ENCODE measurements at places on chromosomes 2 and 18.

GRCh38 chr18:44681076-44681970 is 635 bp downstream of the SETBP1 start:
- DNase-seq: peak; percentile 4

DNA sequence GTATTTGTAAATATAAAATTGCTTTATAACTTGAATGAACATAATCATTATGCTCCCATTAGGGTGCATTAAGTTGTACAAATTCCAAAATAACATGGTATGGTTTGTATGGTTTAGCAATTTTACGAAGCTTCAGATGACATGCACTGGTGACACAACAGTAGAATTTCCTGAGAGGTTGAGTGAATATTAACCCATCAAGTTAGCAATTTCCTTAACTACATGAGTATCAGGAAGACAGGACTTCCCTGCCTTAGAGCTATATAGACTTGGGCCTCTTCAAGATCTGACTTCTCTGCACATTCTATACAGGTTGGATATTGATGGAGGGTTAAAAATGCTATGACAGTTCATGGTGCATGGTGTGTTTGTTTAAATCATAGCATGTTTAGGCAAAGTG is 60.2 kb downstream of the ZC3H6 start:
- no peak for DNase-seq

DNA sequence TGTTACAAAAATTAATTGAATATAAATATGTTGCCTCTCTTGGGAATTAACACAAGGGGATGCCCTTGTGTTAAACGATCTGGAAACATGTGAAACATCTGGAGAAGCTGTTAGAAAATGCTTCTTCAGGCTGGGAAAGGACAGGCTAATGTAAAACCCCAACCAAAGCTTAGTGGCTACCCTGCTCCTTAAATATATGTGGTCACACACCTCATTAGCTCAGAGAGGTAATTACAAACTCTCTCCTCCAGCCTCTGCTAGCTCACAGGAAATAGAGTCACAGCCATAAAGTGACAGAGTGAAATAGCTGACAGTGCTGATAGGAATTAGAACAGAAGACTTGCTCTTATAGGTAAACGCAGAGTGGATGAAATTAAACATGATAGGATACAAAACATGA is 155.9 kb downstream of the RAB3GAP1 start:
- DNase-seq: no peak

- DNase-seq: no peak
Observed at GRCh38 chr2:169415233-169415748, 53.0 kb upstream of the LRP2 start.

GRCh38 chr2:134136731-134137130 is 117.1 kb upstream of the MGAT5 start:
- no peak for DNase-seq

DNA sequence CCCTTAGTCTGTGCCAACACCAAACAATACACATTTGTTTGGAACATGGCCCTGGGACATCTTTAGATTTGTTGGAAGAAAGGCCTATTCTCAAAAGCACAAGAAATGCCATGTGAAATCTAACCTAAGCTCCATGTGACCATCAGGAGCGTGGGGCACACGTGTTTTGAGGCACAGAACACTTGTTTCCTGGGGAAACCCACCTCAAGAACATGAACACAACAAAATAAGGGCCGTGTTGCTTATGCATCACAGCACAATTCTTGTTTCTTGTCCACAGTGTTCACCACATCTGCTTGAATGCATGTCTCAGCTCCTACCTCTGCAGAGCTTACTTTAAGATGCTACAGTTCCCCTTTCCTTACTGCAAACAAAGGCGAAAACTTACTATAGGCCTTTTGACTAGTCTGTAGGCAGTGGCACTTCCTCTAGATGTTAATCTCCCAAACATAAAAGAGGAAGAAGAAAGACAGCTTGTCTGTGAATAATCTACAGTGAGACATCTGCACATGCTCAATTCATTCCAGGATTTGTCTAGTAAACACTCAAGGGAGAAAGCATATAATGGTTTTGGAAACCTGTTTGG is 165.0 kb downstream of the ANKRD44 start:
- peak; percentile 38 for DNase-seq
